ENCODE measurements at places on chromosomes 3 and 15. TPM values are rescaled to one million over a fixed set of nuclear protein-coding genes. Genes with fewer than 3 reads are reported as not detected.
A peak's percentile ranks its signal among the peaks of the same experiment; 100 is the strongest.

Gene BSN
- total RNA-seq, result 0.68 TPM

- H3K27me3 ChIP-seq, result no peaks in the 10 kb centered on the region
- no peak overlapping the region for H3K4me3 ChIP-seq
- no peak for DNase-seq
- H3K27ac ChIP-seq, result no peak overlapping the region
- no peaks in the 10 kb centered on the region for H3K4me1 ChIP-seq
These were observed 588.2 kb upstream of the NR2F2 start for GRCh38 chr15:95742256-95742655.

Gene HDDC3
- total RNA-seq, result 16.9 TPM

Gene CP
- total RNA-seq, result 143 TPM

DNA sequence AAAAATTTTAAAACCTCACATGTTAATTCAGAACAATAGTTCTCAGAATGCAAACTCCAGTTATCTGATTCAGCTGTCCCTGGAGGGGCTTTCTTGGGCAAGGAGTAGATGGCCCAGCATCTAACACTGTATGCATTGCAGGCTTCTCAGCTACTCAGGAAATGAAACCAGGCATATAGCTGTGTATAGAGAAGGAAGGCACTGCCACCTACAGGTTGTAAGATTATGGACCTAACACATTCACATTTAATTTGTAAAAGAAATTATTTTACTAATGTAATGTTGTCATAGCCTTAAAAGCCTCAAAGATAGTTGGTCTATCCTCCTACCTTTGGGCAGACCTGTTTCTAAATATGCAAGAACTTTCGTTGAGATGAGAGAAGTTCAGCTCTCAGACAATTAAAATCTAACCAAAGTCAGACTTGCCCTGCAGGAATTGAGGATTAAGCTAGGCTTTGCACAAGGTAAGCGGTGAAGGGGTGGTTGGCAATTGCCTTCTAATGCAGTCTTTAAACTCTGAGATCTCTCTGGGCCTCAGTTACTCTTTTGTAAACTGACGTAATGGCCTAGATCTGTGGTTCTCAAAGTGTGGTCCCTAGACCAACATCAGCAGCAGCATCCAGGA is 132.8 kb upstream of the SLC24A5 start:
- H3K36me3 ChIP-seq, result no peaks in the 10 kb centered on the region
- H3K27me3 ChIP-seq, result no peaks in the 10 kb centered on the region
- no peak overlapping the region for H3K27ac ChIP-seq
- peak; percentile 32 for DNase-seq

DNA sequence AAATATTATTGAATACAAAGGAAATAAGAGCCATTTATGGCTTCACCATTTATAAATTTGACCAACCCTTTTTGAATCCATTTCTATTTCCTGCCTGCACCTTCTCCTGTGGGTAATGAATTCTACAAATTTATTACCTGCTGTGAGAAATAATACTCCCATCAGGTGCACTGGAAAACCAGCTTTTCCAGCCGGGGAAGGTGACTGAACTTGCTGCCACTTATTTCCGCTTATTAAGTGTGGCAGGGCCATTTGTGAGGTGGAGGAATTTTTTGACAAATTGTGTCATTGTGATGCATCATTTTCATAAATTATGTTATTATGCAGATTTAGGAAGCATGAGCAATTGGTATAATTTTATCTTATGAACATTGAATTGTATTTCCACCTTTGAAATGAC is 151.1 kb downstream of the SQOR start:
- H3K4me1 ChIP-seq, result no peaks in the 10 kb centered on the region
- no peaks in the 10 kb centered on the region for H3K36me3 ChIP-seq
- H3K27me3 ChIP-seq, result no peaks in the 10 kb centered on the region

Gene HSPBAP1
- 11.6 TPM for total RNA-seq

GRCh38 chr15:62601777-62602545 is 436.9 kb upstream of the C2CD4B start:
- H3K36me3 ChIP-seq, result no peaks in the 10 kb centered on the region
- H3K4me3 ChIP-seq, result no peak overlapping the region
- H3K27ac ChIP-seq, result no peak overlapping the region
- H3K27me3 ChIP-seq, result no peaks in the 10 kb centered on the region
- no peak for DNase-seq
- H3K4me1 ChIP-seq, result no peaks in the 10 kb centered on the region

DNA sequence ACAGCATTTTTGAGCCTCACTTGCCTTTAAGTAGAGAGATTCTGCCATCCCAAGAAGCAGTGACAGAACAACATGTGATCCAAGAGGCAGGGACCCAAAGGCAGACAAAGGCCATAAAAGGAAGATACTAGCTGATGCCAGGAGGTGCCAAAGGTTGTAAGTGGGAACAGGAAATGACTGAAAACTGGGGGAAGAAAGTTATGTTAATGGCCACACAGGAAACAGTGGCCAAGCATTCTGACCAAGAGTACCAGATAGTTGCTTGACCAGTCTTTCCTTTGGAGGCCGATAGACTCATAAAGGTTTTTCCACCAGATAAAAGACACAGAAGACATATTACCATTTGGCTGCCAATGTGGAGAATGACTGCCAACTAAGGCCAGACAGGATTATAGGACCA is 274.5 kb upstream of the PEX5L start:
- H3K4me1 ChIP-seq, result no peaks in the 10 kb centered on the region
- H3K36me3 ChIP-seq, result no peaks in the 10 kb centered on the region
- H3K27me3 ChIP-seq, result no peaks in the 10 kb centered on the region
- DNase-seq, result no peak
- H3K27ac ChIP-seq, result no peak overlapping the region

Gene PLS1
- total RNA-seq, result 45.4 TPM

- peaks cover 62% of the 10 kb centered on the region for H3K36me3 ChIP-seq
- H3K27me3 ChIP-seq, result no peaks in the 10 kb centered on the region
- no peak overlapping the region for H3K4me3 ChIP-seq
- H3K4me1 ChIP-seq, result no peaks in the 10 kb centered on the region
- H3K27ac ChIP-seq, result no peak overlapping the region
- DNase-seq, result no peak
These were observed 19.7 kb upstream of the TM4SF19 start for GRCh38 chr3:196357905-196358304.

DNA sequence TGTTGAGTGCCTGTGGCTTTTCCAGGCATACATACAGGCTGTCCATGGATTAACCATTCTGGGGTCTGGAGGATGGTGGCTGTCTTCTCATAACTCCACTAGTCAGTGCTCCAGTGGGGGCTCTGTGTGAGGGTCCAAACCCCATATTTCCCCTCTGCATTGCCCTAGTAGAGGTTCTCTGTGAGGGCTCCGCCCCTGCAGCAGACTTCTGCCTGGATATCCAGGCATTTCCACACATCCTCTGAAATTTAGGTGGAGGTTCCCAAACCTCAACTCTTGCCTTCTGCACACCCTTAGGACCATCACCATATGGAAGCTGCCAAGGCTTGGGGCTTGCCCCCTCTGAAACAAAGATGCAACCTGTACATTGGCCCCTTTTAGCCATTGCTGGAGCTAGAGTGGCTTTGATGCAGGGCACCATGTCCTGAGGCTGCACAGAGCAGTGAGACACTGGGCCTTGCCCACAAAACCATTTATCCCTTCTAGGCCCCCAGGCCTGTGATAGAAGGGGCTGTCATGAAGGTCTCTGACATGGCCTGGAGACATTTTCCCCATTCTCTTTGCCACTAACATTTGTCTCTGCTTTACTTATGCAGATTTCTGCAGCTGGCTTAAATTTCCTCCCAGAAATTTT is 400.1 kb upstream of the MDFIC2 start:
- no peaks in the 10 kb centered on the region for H3K27me3 ChIP-seq
- no peak overlapping the region for H3K27ac ChIP-seq
- H3K4me1 ChIP-seq, result no peaks in the 10 kb centered on the region
- no peak overlapping the region for H3K4me3 ChIP-seq

DNA sequence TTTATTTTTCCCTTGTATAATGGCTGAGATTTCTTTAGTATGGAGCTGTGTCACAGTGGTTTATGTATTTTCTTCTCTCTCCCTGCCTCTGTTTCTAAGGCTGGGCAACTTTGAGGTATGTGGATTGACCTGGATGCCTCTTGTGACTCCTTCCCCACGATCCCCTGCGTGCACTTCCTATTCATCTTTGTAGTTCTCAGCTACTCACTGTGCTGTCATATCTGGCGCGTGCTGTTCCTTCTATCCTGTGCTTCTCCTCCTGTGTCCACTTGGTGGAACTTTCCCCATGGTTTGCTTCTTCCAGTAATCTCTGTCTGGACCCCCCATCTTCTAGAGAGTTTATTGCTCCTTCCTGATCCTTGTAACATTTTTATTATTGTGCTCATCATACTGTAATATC is 97.3 kb downstream of the AKAP13 start:
- H3K4me1 ChIP-seq, result peaks cover 17% of the 10 kb centered on the region
- H3K27ac ChIP-seq, result no peak overlapping the region
- H3K4me3 ChIP-seq, result no peak overlapping the region
- no peaks in the 10 kb centered on the region for H3K27me3 ChIP-seq
- peak; percentile 28 for DNase-seq
- H3K36me3 ChIP-seq, result no peaks in the 10 kb centered on the region

DNA sequence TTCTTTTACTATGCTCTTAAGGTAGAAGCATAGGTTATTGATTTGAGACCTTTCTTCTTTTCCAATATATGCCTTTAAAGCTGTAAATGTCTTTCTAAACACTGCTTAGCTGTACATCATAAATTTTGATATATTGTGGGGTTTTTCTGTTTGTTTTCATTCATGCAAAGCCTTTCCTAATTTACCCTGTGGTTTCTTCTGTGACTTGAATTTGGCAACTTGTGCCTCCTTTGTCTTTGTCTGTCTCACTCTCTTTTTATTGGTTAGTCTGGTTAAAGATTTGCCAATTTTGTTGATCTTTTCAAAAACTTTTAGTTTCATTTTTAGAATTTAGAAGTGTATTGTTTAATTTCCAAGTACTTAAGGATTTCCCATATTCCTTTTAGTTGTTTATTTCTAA is 343.1 kb downstream of the OXSM start:
- no peak for DNase-seq
- H3K4me3 ChIP-seq, result no peak overlapping the region
- no peaks in the 10 kb centered on the region for H3K27me3 ChIP-seq
- no peaks in the 10 kb centered on the region for H3K4me1 ChIP-seq
- H3K36me3 ChIP-seq, result no peaks in the 10 kb centered on the region

Gene FSTL1
- 544 TPM for total RNA-seq

- no peak overlapping the region for H3K4me3 ChIP-seq
- no peaks in the 10 kb centered on the region for H3K36me3 ChIP-seq
- no peaks in the 10 kb centered on the region for H3K4me1 ChIP-seq
- H3K27me3 ChIP-seq, result peaks cover 4% of the 10 kb centered on the region
These were observed 19.3 kb downstream of the MINAR1 start for GRCh38 chr15:79451361-79451999.

Gene MOBP
- 0.14 TPM for total RNA-seq

Gene FAM240A
- total RNA-seq, result not detected

Gene ANKUB1
- 6.7 TPM for total RNA-seq

DNA sequence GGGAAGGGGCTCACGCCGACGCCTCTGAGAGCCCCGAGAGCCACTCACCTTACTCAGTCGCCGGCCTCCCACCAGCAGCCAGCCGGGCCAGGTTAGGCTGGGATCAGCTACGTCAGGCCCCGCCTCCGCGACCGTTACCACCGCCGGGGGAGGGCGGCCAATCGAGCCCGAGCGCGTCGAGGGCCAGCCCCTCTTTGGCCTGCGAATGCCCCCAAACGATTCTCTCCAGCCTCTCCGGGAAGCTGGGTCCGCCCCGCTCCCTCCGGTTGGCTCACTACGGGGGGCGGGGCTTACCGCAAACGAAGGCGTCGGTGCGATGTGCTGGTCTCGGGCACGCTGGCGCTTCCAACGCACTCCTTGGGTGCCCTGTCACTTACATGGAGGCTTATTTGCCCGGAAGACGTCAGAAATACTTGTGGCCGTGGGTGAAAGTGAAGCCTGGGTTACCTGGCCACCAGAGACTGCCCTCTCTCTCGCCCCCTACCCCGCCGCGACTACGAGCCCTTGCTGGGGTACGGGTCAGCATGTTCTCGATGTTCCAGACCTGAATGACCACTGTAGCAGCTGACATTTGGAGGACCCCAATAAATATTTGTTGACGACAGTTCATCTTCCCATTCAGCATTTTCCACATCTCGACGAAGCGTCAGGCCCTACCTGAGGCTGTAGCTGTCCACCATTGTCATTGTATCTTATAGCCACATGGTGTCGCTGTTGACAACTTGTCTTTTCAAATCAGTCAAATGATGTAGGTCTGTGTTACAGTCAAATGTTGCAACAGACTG is at the start of gene CEP70:
TSS of gene CEP70 (minus strand) at position 111 of the 785 bp plus-strand sequence. CDS start 21,333 bp downstream, outside the sequence.
- H3K27ac ChIP-seq, result peak within 1 kb of the TSS; percentile 97
- H3K36me3 ChIP-seq, result no peaks in the 10 kb centered on the region
- peak; percentile 98 for DNase-seq
- peak within 1 kb of the TSS; percentile 78 for H3K4me3 ChIP-seq
- H3K4me1 ChIP-seq, result no peaks in the 10 kb centered on the region

DNA sequence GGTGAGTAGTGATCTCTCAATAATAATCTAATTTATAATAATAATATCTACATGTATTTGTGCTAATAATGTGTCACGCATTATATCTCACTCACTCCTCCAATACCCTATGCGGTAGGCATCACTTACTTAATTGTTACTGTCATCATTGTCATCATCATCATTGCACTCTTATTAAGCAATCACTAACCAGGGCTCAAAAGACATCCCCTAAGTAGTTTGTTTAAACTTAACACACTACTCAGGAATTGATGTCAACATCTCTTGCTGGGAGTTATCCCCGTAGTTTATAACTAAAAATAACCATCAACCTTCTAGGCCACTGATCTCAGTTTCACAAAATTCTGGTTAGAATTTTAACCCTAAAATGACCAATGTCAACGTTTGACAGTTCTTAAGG is 56.8 kb upstream of the ICE2 start:
- no peak for DNase-seq
- H3K4me1 ChIP-seq, result no peaks in the 10 kb centered on the region
- no peak overlapping the region for H3K27ac ChIP-seq
- no peaks in the 10 kb centered on the region for H3K27me3 ChIP-seq
- no peak overlapping the region for H3K4me3 ChIP-seq
- H3K36me3 ChIP-seq, result peaks cover 5% of the 10 kb centered on the region

Gene PROS1
- 37.9 TPM for total RNA-seq

DNA sequence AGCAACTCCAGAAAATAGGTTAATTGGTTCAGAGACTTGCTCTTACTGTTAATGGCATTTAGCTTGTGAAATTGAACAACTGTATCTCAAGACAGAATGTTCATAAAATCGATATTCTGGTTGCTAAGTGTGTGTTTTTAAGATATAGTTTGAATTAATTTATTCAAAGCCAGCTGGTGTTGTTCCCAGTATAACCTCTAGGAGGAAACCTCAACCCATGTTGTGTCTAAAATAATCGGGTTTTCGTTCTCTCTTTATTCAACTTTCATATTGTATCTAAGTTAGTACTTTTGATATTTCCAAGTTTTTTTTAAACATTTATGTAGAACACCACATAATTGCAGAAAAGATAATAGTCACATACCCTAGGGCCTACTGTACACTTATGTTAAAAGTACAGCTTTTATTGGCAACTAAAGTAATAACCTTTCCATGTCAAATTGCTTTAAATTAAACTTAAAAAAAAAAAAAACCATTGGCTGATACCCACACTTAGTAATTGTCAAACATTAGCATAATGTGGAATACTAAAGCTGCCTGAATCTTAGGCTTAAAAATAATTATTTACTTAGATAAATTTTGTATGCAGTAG is 90.9 kb downstream of the SAMMSON start:
- no peak overlapping the region for H3K4me3 ChIP-seq
- H3K27ac ChIP-seq, result no peak overlapping the region
- H3K4me1 ChIP-seq, result no peaks in the 10 kb centered on the region
- peak; percentile 58 for DNase-seq

All from lung (tissue), 17 donors.